Stimulated activated CD4-positive, alpha-beta T cell treated with anti-CD3 and anti-CD28 coated beads, Interleukin-12 subunit alpha, Interleukin-12 subunit beta, amount 100 ng/mL, for 48 hours (primary cell): ENCODE measurements at places on chromosomes 6 and 20.

GRCh38 chr6:116975600-116975999 is 98.6 kb downstream of the RFX6 start:
- DNase-seq = no peak

DNA sequence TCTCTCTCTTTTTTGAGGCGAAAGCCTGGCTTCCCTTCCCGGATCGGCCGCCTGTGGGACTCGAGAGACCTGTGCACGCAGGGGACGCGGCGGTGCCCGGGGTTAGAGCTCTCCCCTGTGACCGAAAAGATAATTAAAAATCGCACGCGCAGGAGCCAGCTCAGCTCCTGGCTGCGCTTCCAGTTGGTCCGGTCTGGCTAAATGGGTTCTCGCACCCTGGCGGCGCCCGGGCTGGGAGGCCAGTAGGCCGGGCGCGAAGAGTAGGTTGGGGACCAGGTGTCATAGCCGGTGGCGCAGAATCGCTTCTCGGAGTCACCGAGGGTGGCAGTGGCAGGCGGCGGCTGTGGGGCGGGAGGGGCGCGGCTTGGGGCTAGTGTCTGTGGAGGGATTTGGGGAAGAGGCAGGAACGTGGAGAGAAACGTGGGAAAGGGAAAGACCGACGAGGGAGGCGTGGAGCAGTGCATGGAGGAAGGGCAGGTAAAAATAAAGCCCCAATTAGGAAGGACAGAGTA is 41.9 kb upstream of the SUPT3H start:
- no peak for DNase-seq

GRCh38 chr6:89084542-89084941 is 4.0 kb downstream of the PNRC1 start:
- no peak for DNase-seq

GRCh38 chr6:101668496-101669030 is 275.1 kb downstream of the GRIK2 start:
- no peak for DNase-seq

GRCh38 chr20:10242166-10242565 is 23.5 kb downstream of the SNAP25 start:
- no peak for DNase-seq

DNA sequence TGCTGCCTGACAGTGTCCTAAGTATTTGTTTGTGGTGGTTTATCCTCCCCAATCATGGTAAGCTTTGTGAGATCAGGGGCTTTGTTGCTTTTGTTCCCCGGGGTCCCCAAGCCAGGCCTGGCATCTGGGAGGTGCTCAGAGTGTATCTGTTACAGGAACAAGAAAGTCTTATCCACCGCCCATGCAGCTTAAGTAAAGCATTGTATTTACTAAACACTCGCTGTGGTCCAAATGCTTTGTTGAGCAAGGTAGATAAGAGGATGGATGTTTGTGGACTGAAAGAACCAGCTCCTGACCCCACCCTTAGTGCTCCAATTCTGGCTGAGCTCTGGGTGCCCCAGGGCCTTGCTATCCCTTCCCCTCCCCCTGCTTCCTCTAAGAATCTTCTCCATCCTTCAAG is 19.8 kb upstream of the TFAP2C start:
- no peak for DNase-seq

- DNase-seq = no peak
Observed at GRCh38 chr6:150229436-150230163, 86.8 kb downstream of the PPP1R14C start.

GRCh38 chr20:63529861-63530787 is 7.1 kb downstream of the PTK6 start:
- no peak for DNase-seq

DNA sequence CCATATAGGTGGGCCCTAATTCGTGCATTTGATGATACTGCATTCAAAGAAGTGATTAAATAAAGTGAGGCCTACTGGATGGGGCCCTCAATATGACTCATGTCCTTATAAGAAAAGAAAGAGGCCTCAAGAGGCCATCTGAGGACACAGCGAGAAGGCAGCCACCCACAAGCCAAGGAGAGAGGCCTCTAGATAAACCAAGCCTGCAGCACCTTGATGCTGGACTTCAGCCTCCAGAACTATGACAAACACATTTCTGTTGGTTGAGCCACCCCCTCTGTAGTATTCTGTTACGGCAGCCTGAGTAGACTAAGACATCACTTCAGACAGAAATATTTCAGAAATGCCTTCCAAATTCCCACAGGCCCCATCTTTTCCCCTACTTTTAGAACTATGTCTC is 82.5 kb upstream of the PLEKHG1 start:
- no peak for DNase-seq

DNA sequence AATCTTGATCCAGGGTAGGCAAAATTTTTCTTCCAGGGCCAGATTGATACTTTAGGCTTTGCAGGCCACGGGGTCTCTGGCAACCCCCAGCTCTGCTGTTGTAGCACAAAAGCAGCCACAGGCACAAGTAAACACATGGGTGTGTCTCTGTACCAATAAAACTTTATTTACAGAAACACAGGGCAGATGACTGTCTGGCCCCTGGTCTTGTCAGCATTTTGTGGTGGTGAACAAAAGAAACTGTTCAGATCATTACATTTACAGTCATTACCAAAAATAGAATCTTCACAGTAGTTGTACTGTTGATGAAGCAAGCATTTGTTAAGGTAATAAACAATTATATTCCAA is 45.0 kb upstream of the KIF25 start:
- DNase-seq = no peak

DNA sequence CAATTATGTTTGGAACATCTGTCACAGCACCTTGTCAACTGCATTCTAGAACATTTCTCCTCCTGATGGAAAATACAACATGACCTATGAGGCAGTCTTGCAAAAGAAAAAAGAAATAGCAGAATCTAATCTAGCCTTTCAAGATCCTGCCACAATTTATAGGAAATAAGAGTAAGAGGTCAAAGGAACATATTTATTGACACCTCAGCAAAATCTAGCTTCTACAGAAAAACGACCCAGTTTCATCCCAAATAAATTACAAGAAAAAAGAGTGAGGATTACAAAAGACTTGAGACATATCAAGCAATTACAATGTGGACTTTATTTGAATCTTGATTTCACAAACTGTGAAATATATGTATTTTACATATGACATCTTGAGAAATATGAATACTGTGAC is 4.2 kb downstream of the FBXO9 start:
- DNase-seq = no peak

GRCh38 chr20:48999890-49000870 is 45.9 kb upstream of the CSE1L start:
- no peak for DNase-seq

- DNase-seq = no peak
Observed at GRCh38 chr6:148508401-148509041, 165.9 kb downstream of the SASH1 start.

- DNase-seq = no peak
Observed at GRCh38 chr6:31701666-31702404, 1.3 kb downstream of the ABHD16A start.

DNA sequence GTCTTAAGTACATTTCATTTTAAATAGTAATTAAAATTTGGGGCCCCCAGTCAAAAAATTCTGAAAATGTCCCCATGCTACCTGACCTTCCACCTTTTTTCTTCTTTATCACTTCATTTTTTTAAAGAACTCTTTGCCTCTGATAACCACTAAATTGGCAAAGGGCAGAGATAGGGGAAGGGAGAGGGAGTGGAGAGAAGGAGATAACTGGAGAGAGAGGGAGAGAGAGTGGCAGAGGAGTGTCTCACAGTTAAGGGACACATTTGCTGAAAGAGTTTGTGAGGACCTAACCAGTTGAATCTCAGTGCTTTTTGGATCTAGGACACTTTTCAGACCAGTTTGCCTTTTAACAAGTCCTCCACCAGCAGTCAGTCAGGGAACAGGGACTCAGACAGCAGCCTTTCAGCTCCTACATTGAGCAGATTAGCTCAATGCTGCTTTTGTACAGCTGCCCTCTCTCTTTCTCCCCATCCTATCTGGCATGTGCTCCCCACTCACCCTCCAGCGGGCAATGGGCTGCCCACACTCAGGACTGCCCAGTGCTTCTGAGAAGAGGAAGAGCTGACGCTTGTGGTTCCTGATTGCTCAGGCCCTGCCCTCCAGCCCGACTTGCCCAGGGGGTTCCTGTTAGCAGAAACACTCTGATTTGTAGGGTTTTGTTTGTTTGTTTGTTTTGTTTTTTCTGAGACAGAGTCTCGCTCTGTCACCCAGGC is 14.4 kb downstream of the ARMC2 start:
- DNase-seq = no peak

- DNase-seq = no peak
Observed at GRCh38 chr6:77470983-77471382, 7.7 kb upstream of the HTR1B start.

- DNase-seq = peak; percentile 2
Observed at GRCh38 chr20:39112178-39112743, 150.1 kb downstream of the DHX35 start.

DNA sequence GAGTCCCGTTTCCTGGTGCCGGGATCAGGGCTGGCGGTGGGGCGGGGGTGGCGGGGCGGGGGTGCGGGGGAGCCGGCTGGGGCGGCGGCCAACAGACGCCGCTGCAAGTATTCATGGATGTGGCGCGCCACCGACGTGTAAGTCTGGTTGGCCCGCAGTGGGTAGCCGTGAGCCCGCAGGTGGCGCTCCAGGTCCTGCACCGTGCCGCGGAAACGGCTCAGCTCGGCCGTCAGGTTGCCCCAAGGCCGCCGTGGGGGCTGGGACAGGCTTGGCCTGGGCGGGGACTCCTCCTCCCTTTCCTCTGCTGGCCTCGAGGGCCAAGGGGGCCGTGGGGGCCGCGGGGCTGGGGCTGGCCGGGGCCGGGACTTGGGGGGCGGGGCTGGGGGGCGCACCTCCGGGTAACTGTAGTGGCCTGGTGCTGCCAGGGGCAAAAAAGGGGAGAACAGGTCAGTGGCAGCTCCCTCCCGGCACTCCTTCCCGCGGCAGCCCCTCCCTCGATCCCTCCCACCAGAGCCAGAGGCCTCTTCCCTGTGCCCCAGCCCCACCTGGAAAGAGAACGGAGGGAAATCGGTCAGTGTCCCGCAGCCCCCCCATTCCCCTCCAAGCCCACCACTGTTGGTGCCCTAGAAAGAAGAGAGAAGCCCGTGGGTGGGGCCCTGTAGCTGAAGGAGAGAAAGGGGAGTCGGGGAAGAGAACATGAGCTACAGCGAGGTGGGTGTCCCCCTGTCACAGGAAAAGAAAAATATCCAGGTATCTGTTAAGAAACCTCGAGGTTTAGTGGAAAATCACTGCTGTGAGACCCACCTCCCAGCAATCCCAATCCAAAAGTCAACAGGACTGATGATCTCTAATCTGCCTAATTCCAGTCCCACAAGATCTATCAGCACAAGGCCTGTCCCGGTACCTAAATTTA is 21.3 kb downstream of the TNXB start:
- peak; percentile 67 for DNase-seq

DNA sequence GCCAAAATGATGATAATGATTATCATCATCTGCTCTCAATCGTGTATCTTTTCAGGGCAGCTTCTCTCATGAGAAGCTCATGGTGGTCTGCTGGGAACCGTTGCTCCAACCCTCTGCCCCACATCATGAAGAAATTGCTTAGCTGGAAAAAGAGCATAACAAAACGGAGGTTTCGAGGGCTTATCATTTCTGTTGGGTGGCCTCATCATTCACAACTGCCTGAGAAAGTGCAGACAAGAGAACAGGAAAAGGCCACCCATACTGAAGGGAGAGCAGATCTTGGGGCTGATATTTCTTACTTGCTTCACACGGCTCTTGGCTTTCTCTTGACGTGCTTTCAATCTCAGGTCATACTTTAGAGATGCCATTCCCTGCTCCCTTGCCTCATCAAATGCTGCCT is 471.6 kb downstream of the CD83 start:
- DNase-seq = no peak

DNA sequence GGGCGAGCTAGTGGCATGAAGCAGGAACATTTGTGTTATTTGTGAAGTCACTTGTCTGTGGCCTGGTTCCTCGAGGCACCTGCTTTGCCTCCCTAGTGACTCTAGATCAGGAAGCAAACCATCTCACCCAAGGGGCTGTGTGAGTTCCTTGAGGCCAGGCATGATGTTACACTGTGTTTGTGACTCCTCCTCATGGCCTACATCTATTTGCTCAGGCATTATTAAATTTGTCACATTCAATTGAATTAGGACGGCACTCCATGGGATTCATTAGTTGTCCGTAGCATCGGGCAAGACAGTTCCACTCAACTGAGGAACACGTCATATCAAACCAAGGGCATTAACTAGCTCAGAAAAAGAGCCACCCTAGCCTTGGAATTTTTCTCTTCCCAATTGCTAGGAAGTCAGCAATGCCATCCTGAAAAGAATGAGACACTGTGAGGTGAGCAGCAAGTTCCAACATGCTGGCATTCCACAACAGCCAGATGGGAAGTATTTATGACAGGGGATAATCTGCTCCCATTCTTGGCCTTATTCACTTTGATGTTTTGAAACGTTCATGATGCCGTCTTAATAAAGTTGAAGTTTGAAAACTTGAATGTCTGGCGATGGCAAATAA is 17.2 kb downstream of the TMEM200A start:
- DNase-seq = no peak

DNA sequence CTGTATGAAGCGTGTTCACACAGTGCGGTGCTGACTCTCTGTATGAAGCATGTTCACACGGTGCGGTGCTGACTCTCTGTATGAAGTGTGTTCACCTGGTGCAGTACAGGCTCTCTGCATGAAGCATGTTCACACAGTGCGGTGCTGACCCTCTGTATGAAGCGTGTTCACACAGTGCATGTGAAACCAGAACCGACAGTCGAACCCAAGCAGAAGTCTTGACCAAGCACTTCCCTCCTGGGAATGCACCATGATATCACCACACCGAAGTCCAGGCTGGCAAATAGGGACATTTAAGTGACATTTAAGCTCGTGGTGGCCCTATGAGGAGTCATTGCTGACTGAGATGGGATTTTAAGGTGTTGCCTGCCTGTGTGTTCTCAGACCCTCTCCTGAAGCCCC is 11.3 kb upstream of the SERPINB1 start:
- DNase-seq = no peak

DNA sequence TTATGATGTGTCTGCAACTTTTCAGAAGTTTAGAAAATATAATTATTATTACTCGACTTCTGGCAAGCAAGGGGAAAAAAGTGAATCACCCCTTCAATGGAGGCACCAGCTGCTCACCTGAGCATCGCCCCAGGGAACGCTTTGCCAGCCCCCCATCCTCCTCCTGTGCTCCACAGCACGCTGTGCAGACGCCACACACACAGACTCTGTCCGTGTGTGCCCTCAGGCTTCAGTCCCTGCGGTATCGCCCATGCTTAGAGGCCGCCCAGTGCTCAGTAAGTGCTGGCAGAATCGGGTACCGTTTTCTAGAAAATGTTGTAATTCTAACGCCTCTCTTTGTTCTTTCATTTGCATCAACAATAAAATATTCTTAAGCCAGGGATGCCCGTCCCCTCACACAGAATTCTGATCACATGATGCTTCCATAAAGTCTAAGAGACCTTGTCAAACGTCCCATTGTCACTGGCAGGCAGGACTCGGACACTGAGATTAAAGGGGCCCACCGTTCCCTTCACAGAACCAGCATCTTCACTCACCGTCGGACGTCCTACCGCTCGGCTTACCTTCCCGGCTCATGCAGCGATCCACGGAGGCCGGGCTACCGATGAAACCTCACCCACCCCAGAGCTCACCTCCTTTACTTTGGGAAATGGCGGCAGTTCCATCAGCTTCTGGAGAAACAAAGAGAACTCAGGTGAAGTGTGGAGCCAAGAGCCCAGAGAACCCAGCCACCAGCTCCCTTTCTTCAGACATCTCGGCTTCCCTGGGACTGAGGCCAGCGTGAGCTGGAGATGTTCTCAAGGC is 105.5 kb downstream of the DLL1 start:
- DNase-seq = no peak

GRCh38 chr20:59584278-59584925 is 19.9 kb upstream of the PHACTR3 start:
- no peak for DNase-seq

GRCh38 chr20:11101243-11101642 is 427.4 kb upstream of the JAG1 start:
- DNase-seq = no peak

GRCh38 chr6:142913511-142914047 is 31.4 kb downstream of the HIVEP2 start:
- peak; percentile 59 for DNase-seq
